Cardiac fibroblast (primary cell): ENCODE measurements at places on chromosomes 6 and 20.

GRCh38 chr6:16184551-16184950 is 53.8 kb upstream of the GMPR start:
- no peak for DNase-seq

DNA sequence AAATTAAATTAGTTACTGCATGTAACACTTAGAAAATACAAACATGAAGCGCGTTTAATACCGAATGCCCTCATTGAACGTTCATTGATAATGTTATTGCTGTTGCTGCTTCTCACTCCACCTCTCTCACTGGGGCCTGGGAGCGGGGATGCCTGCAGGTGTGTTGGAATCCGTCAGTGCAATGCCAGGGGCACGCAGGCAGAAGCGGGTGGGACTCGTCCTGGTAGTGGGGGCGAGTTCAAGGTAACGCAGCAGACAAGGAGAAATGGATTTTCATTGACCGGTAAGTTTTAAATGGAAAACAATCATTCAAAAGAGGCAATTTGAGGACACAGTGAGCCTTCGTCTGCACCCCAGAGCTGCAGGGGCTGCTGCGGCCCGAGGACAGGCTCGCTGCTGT is 71.2 kb upstream of the AFDN start:
- no peak for DNase-seq

DNA sequence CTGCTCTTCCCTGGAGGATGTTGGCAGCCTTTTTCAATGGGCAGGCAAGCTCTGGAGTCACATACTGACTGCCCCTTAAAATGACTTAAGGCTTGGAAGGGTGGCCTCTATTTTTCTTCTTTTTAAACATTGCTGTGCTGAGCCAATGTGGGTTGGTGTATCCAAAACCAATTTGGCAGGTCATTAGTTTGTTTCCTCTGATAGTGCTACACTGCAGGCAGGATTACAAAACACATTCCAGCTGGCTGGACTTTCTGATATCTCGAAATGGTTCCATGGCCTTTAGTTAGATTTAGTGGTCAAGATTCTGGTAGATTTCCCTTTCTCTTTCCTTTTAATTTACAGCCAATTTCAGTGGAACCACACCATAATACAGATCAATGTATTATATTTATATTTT is 28.1 kb upstream of the BMP2 start:
- no peak for DNase-seq

DNA sequence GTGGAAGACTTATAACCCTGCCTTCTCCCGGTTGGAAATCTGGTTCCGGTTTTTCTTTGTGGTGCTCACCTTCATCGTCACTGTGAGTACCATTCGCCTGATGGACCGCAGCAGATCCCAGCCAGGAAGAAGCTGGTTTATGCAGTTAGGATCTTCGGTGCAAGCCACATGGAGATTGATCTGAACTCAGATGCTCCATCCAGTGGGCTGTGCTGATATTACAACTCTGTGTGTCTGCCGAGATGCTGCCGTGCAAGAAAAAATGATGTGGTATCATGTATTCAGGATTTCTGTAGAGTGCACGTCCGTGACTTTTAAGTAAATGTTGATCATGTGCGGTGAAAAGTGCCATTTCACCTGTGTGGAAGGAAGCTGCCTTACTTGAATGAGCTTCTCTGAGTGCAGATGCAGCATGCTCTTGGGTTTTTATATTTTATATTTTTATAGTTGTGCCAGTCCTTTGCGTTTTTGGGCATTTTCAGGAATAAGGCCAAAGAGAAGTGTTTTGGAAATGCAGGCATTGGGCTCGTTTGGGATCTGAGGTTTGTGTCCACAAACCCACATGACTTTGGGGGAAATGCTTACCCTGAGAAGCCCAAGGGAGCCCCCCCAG is 39.2 kb downstream of the DYNLT1 start:
- peak; percentile 84 for DNase-seq

GRCh38 chr6:137788248-137788647 is 78.8 kb upstream of the TNFAIP3 start:
- DNase-seq, result no peak

GRCh38 chr6:151325075-151326050 is 66.0 kb downstream of the ZBTB2 start:
- peak; percentile 89 for DNase-seq

DNA sequence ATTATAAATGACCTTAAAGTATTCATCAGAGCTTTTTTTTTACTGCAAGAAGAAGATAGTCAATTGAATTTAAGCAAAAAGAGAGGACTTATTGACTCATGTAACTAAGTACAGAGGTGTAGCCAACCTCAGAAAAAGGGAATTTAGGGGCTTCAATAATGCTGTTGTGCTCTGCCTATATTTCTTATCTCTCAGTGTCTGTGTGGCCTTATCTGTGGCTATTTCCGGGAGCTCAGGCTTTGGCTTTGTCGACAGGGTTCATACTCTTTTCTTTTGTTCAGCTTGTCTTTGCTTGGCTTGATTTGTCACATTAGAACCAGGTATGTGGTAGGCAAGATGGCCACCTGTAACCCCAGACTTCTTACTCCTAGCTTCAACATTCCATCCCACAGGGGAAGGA is 38.6 kb upstream of the FABP7 start:
- no peak for DNase-seq

GRCh38 chr20:55668631-55669030 is 336.7 kb downstream of the CBLN4 start:
- no peak for DNase-seq

GRCh38 chr6:159104931-159105330 is 60.1 kb upstream of the TAGAP start:
- no peak for DNase-seq

DNA sequence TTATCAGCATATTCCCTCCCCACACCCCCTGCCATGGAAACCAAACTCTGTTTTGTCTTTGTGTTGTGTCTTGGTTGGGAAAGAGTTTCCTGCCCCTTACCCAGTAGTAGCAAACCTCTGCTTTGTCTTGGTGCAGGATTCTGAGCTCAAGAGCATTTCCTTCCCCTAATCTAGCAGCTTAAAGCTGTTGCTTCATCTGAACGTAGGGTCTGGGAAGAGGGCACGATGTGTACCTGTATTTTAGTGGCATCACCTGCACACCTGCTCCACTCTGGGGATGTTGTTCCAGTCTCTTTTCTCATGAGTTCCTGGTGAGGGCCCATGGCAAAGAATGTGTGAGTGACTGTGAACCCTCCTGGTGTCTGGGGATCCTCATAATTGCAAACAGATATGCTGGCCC is 164.7 kb downstream of the SCP2D1 start:
- no peak for DNase-seq

DNA sequence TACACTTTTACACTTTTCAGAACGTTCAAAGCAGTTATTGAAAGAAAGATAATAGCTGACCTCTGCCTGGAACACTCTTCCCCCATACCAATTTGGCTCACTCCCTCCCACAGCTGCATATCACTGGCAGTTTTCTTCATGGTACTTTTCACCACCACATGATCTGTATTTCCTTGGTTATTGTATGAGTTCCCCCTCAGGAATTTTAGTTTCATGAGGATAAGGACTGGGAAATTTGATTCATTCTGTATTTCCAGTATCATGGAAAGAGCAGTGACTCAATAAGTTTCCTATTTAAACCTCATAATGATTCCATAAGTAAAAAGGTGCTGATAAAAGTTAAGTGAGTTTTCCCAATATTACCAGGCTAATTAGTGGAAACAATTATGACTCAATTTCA is 16.0 kb downstream of the HTR1B start:
- peak; percentile 58 for DNase-seq

GRCh38 chr6:34575326-34575725 is 19.2 kb upstream of the SPDEF start:
- DNase-seq, result no peak

DNA sequence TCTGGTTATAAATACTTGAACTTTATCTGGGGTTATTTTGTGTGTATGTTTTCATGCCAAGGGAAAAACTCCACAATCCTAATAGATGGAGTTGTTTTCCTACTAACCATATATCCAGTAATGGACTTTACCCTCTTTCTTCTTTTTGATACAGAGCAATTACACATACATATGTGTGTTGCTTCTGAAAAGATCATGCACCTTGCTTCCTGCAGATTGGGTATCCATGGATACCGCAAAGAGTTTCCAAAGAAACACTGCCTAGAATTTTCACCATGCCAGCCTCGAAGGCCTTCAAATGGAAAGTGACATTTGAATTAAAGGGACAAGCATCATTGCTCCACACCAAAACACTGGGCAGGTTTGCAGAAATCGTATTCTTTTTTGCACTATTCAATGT is 26.8 kb downstream of the HDDC2 start:
- DNase-seq, result no peak

- DNase-seq, result no peak
Observed at GRCh38 chr6:45554591-45554990, 176.9 kb upstream of the SUPT3H start.

GRCh38 chr6:111195656-111196055 is 108.4 kb downstream of the SLC16A10 start:
- no peak for DNase-seq

- DNase-seq, result no peak
Observed at GRCh38 chr20:9971746-9972145, 63.0 kb upstream of the ANKEF1 start.

DNA sequence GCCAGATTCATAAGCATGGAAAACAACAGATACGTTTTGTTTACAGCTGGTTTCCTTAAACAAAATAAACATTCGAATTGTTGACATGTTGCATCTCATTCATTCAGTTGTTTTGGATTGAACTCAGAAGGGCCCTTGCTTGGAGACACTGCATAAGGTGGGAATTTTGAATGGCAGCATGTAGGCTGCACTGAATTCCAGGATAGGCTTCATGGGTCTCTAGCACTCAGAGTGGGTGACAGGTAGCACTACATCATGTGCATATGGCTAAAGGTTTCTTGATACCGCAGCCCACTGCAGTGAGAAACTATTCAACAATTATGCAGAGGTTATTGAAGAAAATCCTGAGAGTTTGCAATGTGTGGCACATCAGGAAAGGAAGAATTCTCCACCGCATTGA is 1.6 kb downstream of the BEND6 start:
- DNase-seq, result no peak

DNA sequence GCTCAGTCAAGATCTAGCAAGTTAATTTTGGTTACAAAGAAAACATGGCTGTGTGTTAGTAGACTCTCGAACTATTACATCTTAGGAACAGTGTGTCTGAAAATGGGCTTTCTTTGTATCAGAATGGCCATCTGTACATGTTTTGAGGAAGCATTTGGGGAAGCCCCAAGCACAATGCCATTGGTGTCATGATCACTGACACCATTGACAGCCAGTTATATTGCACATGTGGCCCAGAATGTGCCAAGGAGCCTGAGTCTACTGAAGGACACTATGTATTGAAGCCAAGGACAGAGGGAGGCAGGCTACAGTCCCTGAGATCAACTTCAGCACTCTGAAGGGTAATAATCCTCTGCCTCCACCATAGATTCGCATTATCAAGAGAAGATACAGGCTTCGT is 12.6 kb upstream of the FAM50B start:
- no peak for DNase-seq

GRCh38 chr6:2556761-2557160 is 194.0 kb downstream of the MYLK4 start:
- peak; percentile 47 for DNase-seq

GRCh38 chr6:24931718-24932691 is 3.8 kb downstream of the RIPOR2 start:
- peak; percentile 52 for DNase-seq

GRCh38 chr20:59730722-59731121 is 126.4 kb downstream of the PHACTR3 start:
- DNase-seq, result no peak

- no peak for DNase-seq
Observed at GRCh38 chr6:85402071-85402470, 47.8 kb upstream of the NT5E start.

DNA sequence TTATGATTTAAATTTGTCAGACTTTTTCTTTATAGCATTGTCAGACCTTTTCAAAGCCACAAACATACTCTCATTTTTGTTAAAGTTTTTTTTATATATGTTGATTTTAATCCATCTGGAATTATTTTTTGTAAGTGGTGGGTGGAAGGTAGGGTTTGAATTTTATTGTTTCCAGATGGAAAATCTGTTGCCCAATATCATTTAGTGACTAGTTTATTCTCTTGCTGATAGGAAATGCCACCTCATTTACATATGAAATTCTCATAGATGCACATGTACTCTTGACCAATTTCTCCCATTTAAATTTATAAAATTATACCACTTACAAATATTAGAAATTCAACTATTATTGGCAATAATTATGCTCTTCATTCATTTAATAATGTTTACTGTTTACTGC is 52.1 kb upstream of the PLCB1 start:
- DNase-seq, result no peak

DNA sequence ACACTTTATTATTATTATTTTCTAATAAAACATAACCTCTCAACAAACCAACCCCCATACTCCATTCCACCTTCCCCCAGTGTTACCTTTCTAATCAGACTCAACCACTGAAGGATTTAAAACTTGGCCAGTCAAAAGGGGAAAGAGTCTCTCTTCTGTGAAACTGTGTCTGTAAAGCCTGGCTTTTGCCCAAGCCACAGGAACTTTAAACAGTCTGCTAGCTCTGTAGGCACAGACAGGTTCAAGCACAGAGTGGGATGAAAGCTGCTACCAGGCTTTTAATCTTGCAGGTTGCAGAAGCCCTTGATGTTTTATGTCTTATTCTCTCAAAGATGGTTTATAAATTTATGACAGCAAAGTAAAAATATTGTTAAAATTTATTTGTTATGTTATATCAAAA is 585.7 kb downstream of the TENT5A start:
- peak; percentile 33 for DNase-seq

DNA sequence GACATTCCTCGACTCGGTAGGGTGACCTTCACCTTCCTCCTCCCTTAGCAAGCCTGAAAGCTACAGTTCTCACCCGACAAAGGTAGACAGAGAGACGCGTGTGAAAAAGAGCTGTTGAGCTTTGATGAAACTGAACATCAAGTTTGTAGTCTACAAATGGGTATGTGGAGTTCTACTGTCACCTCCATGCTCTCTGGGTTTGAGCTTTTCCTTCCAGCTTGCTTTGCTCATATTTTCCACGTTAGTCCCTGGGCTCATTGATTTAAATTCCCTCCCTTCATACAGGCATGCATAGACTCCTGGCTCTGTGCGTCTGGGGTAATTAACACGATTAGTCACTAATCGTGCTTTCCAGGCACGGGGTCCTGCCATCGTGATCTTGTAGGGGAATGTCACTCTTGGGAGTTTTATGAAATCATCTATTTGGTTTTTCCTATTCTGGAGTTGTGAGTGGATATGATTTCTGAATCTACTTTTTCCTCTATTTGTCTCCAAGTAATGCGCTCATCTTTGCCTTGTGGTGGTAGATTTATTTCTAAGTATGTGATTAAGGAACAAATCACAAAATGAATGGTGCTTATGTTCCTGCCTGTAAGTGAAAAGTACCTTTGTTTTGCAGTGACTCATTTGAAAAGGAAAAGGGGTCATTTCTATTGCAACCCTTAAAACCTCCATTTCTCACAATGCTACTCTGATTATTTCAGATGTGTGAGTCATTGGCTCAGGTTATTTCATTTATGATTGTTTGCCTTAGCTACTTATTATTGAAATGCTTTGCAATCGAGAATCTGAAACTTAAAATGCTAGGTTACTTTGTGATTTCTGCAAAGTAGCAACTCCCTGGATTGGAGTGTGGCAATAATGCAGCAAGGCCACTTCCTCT is 154.6 kb downstream of the ZDHHC14 start:
- DNase-seq, result peak; percentile 81
